DND-41 (cell line): ENCODE measurements at places on chromosomes 13 and 19.

- H3K27me3 ChIP-seq = no peaks in the 10 kb centered on the region
- no peak overlapping the region for H3K27ac ChIP-seq
- DNase-seq = no peak
- H3K4me1 ChIP-seq = no peaks in the 10 kb centered on the region
- no peaks in the 10 kb centered on the region for H3K36me3 ChIP-seq
Observed at GRCh38 chr13:23618341-23618740, 48.1 kb downstream of the TNFRSF19 start.

GRCh38 chr13:37072024-37072423, 12.5 kb upstream of the SUPT20H start:
- H3K27ac ChIP-seq = no peak overlapping the region
- no peak overlapping the region for H3K4me3 ChIP-seq
- H3K36me3 ChIP-seq = no peaks in the 10 kb centered on the region

DNA sequence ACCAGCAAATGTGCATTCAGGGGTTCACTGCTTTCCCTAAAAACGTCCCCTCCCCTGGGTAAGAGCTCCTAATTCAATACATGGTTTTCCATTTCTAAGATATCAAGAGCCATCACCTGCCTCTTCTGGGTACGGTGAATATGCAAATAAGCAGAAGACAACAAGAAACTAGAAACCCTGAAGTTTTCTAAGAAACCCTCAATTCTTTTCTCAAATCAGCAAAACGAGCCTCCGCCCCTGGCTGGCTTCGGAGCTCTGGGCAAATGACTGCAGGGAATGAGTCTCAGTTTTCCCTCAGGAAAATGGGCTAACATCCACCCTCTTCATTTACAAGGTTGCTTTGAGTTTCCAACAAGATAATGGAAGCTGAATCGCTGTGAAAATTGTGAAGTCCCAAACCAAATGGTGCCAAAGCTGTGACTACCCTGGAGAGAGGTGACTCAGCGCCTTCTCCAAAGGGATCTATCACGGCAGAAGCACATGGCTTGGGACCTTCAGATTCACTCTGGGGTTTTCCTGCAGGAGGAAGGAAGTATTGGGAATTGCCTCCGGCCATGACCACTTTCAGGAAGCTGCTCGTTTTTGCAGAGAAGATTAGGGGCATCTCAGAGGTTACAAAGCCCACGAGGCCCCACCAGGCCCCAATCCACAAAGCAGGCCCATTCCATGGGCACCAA, 26.6 kb downstream of the KLF2 start:
- peaks cover 8% of the 10 kb centered on the region for H3K36me3 ChIP-seq
- no peaks in the 10 kb centered on the region for H3K27me3 ChIP-seq
- H3K27ac ChIP-seq = no peak overlapping the region
- H3K4me3 ChIP-seq = no peak overlapping the region
- DNase-seq = no peak

GRCh38 chr13:33615436-33615835, 202.5 kb upstream of the RFC3 start:
- DNase-seq = no peak
- H3K27ac ChIP-seq = no peak overlapping the region
- H3K27me3 ChIP-seq = no peaks in the 10 kb centered on the region
- no peaks in the 10 kb centered on the region for H3K36me3 ChIP-seq
- no peak overlapping the region for H3K4me3 ChIP-seq

- no peaks in the 10 kb centered on the region for H3K4me1 ChIP-seq
- no peak for DNase-seq
- no peak overlapping the region for H3K4me3 ChIP-seq
- H3K27ac ChIP-seq = no peak overlapping the region
Observed at GRCh38 chr13:98858191-98858590, 105.7 kb upstream of the SLC15A1 start.

DNA sequence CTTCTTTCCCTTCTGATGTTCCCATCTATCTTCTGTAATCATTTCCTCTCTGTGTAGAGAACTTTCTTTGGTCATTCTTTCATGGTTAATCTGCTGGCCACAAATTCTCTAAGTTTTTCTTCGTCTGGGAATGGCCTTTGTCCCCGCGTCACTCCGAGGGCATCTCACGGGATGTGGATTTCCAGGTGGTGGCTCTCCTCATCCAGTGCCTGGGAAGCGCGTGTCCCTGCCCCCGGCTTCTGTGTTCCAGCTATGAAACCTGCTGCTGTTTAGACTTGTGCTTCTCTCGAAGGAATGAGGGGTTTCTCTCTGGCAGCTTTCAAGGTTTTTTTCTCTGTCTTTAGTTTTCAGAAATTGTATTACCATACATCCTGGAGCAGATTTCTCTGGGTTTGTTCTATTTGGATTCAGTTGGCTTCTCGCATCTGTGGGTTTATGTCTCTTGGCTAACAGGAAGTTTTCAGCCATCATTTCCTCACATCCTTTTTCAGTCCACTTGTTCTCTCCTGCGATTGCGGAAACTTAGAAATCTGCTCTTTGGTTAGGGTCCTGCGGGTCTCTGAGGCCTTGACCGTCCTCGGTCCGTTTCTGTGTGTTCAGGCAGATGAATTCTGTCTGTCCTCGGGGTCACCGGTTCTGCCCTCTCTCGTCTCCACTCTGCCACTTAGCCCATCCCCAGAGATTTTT, 36.9 kb upstream of the DCUN1D2 start:
- H3K4me1 ChIP-seq = no peaks in the 10 kb centered on the region
- H3K4me3 ChIP-seq = no peak overlapping the region
- H3K27ac ChIP-seq = no peak overlapping the region
- no peaks in the 10 kb centered on the region for H3K27me3 ChIP-seq

DNA sequence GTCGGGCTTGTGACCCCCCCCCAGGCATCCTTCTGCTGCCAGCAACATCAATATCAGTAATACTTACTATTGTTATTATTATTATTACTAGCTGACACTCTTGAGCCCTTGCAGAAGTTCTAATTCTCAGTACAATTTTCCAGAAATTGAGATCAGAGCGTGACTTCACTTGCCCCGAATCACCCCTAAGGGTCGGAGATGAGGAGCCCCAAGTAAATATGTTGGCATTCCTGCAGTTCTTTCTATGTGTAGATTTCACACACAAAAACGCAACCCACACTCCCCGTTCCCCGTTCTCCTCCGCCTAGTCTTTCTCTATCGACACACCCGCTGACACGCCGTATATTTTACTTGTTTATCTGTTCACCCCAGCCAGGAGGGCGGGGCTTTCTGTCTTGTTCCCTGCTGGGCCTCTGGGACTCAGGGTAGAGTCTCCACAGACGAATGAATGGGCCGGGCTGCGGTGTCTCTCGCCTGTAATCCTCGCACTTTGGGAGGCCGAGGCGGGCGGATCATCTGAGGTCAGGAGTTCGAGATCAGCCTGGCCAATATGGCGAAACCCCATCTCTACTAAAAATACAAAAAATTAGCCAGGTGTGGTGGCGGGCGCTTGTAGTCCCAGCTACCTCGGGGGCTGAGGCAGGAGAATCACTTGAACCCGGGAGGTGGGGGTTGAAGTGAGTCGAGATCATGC, 14.7 kb downstream of the TLE5 start:
- peak overlapping the region; percentile 64; the same call in 1 of the 2 replicates for H3K27ac ChIP-seq
- no peaks in the 10 kb centered on the region for H3K27me3 ChIP-seq

GRCh38 chr19:2536461-2536860, 60.5 kb downstream of the GADD45B start:
- DNase-seq = no peak
- H3K4me3 ChIP-seq = no peak overlapping the region
- peaks cover 21% of the 10 kb centered on the region for H3K4me1 ChIP-seq
- H3K36me3 ChIP-seq = no peaks in the 10 kb centered on the region

GRCh38 chr13:40028446-40028845, 373.0 kb downstream of the COG6 start:
- H3K27me3 ChIP-seq = peaks cover 4% of the 10 kb centered on the region
- no peak overlapping the region for H3K4me3 ChIP-seq

- no peak overlapping the region for H3K4me3 ChIP-seq
- H3K27ac ChIP-seq = no peak overlapping the region
- no peak for DNase-seq
- H3K27me3 ChIP-seq = no peaks in the 10 kb centered on the region
Observed at GRCh38 chr13:38875186-38875875, 115.3 kb downstream of the STOML3 start.

DNA sequence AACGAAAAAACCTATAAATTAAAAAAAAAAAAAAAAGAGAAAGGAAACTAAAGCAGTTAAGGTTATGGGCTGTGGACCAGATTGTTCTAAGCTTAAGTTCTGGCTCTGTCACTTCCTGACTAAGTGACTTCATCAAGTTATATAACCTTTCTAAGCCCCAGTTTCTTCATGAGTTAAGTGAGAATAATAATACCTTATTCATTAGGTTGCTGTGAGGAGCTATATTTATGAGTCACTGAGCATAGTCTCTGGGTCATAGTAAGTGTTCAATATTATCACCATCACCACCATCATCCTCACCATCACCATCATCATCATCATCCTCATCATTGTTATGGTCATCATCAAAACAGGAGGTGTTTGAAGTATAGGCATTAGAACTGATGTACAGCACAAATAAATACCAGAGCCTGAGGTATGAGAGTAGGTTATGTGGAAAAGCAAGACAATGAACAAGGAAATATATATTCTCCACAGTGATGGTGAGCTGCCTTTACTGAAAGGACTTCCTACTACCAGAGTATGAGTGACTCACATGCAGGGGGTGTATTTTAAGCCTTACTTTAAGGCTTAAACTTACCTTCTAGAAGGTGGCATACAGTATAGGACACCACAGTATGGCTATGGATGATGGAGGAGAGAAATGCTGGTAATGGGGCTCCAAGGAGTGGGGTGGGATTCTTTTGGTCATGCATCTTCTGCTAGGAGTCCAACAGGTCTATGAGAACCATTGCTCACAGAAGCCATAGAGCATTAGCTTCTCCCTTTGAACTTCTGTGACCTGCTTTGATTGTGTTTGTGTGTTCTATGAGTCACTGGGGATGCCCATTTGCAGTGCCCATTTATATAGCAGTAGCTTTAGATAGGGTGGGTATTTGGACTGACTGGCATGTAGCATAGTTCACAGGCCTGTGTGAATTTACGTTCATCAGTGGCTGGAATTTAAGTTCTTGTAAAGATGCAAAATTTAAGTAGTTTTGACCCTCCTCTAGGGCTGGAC, 104.4 kb downstream of the KLF5 start:
- no peak for DNase-seq
- no peaks in the 10 kb centered on the region for H3K27me3 ChIP-seq
- H3K27ac ChIP-seq = no peak overlapping the region
- H3K4me1 ChIP-seq = no peaks in the 10 kb centered on the region
- H3K36me3 ChIP-seq = no peaks in the 10 kb centered on the region

DNA sequence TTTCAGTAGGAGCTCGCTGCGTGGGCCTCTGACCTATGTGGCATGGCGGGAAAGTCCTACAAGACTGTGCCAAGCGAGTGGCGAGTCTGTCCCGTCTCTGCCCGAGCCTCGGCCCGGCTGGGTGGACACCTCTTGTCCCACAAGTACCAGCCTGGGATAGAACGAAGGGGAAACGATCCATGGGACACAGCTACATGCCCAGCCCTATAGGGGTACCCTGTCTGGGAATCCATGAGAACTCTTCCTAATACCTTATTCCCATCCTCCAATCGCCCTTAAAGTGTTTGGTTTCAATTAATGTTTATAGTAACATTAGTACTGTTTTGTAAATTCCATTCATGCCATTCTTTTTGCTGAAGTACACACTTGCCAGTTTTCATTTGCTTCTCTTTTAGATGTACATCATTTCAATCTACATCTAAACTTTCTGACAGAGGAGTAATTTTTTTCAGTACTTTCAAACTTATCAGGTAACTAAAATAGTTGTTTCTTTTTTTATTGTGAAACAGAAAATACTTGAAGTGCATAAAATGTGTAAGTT, 667 bp upstream of the ZNF790 start:
- peak overlapping the region; percentile 45; the same call in 1 of the 2 replicates for H3K4me3 ChIP-seq
- H3K36me3 ChIP-seq = peaks cover 25% of the 10 kb centered on the region
- H3K27me3 ChIP-seq = no peaks in the 10 kb centered on the region
- no peak for DNase-seq

DNA sequence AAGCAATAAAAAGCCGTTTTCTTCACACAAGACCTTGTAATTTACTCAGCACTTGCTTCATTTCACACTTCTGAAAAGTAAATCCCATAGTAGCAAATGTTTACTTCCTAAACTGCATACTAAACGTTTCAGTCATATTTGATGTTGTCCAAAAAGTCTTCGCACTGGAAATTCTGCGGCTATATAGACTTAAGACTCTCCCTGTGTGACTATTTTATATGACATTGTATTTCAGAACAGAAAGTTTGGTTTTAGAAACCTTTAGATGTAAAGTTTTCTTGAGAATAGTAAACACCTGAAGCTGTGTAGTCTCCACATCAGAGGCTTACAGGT, 29.6 kb downstream of the ZAR1L start:
- H3K27me3 ChIP-seq = peaks cover 7% of the 10 kb centered on the region
- H3K36me3 ChIP-seq = no peaks in the 10 kb centered on the region
- no peak for DNase-seq
- no peak overlapping the region for H3K27ac ChIP-seq
- no peak overlapping the region for H3K4me3 ChIP-seq

- no peak overlapping the region for H3K27ac ChIP-seq
- H3K4me1 ChIP-seq = no peaks in the 10 kb centered on the region
- H3K4me3 ChIP-seq = no peak overlapping the region
- no peaks in the 10 kb centered on the region for H3K36me3 ChIP-seq
- DNase-seq = no peak
Observed at GRCh38 chr13:93227878-93228642, 1.5 kb downstream of the GPC6 start.
